Stimulated activated CD4-positive, alpha-beta T cell treated with anti-CD3 and anti-CD28 coated beads, Interleukin-4, amount 100 ng/mL, for 24 hours (primary cell): ENCODE measurements at places on chromosomes 2 and 18.

DNA sequence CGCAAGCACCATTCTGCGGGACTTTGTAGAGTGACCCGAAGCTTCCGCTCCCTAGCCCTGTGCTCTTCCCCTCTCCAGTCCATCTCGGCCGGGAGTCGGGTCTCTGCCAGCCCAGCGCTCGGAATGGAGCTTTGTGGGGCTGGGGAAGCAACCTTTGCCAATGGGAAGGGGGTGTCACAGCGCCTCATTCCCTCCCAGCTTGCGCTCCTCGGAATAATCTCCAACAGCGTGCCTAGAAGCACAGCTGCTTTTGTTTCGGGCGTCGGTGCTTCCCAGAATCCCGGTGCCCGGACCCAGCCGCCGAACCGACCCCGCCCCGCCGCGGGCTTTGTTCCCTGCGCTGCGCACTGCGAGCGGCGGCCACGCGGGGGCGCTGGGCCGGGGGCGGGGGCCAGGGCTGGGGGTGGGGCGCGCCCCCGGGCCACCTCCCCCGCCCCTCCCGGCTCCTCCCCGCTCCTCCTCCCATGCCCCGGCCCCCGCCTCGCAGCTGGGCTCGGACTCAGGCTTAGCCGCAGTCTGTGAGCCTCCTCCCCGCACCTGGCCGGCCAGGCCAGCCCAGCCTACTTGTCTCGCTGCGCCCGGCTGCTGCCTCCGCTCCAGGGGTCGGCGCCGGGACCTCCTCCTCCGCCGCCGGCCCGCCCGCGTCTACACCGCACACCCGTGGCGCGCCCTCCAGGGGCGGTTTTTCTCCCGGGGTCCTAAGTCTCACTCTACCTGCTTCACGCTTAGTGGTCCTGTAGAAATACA lies 77.7 kb upstream of the SMAD2 start:
- DNase-seq = peak; percentile 18

- DNase-seq = no peak
Measured at GRCh38 chr2:74047152-74047551, 62.4 kb downstream of the TET3 start.

- no peak for DNase-seq
Measured at GRCh38 chr2:22020091-22020742, 896.4 kb downstream of the TDRD15 start.

GRCh38 chr18:36309436-36310391 lies 12.2 kb downstream of the FHOD3 start:
- no peak for DNase-seq

GRCh38 chr18:63284827-63285733 lies 34.5 kb downstream of the BCL2 start:
- DNase-seq = no peak

DNA sequence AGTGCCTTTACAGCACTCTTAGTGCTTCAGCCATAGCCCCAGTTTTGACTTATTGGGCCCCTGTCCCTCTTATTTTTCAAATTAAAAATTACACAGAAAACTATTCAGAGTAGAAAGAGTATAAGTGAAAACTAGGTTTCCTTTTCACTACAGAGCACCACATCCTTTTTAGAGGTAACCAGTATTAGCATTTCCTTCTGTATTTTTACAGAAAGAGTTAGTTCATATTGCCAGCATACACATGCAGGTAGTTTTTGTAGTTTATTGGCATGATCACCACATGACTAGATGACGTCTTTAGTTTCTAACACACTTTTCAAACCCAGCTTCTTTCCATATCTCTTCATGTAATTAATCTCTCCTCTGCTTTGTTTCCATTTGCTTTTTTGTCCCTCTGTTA lies 66.4 kb downstream of the UBE2E3 start:
- DNase-seq = no peak

GRCh38 chr18:7021994-7022840 lies 95.4 kb downstream of the LAMA1 start:
- DNase-seq = no peak

GRCh38 chr2:23591111-23591510 lies 206.1 kb downstream of the KLHL29 start:
- no peak for DNase-seq

GRCh38 chr2:148887350-148888002 lies 12.4 kb downstream of the KIF5C start:
- no peak for DNase-seq

- no peak for DNase-seq
Measured at GRCh38 chr2:55338268-55338667, 69.2 kb upstream of the MTIF2 start.

GRCh38 chr18:28766027-28766426 lies 589.1 kb upstream of the CDH2 start:
- no peak for DNase-seq

DNA sequence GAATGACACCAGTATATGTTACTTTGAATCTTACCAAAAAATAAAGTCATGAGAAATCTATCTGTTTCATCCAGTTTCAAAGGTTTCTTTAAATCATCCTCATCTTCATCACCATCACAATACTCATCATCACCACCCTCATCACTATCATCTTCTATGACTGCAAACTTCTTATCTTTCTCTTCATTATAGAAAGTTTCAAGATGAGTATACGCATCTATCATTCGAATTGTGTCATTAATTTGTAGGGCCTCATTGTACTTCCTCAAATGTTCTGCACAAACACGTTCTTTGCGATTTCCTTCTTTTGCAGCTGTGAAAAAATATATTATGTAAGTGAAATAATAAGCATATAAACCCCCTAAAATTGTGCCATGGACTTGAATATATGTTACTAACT lies 34.1 kb upstream of the FAP start:
- no peak for DNase-seq

- DNase-seq = no peak
Measured at GRCh38 chr2:150472511-150472899, 15.0 kb downstream of the RND3 start.

DNA sequence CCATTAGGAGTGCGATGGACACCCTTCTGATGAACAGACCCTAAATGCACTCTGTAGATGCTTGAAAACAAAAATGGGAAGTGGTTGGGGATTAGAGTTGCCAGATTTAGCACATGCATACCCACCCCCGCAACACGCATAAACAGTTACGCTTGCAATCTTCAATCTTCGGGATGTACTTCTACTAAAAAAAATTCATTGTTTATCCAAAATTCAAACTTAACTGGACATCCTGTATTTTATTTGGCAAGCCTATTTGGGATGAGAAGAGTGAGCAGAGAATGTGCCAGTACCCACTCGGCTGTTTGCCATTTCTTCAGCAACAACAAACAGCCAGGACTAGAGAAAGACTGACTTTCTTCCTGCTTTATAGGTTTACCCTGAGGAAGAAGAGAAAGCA lies 18.4 kb downstream of the KIAA2012 start:
- no peak for DNase-seq

GRCh38 chr2:12232876-12233275 lies 483.9 kb upstream of the TRIB2 start:
- DNase-seq = no peak

- DNase-seq = no peak
Measured at GRCh38 chr2:74500578-74500946, 1.2 kb upstream of the LBX2 start.

GRCh38 chr2:218618102-218618860 lies 10.6 kb downstream of the PLCD4 start:
- DNase-seq = no peak

DNA sequence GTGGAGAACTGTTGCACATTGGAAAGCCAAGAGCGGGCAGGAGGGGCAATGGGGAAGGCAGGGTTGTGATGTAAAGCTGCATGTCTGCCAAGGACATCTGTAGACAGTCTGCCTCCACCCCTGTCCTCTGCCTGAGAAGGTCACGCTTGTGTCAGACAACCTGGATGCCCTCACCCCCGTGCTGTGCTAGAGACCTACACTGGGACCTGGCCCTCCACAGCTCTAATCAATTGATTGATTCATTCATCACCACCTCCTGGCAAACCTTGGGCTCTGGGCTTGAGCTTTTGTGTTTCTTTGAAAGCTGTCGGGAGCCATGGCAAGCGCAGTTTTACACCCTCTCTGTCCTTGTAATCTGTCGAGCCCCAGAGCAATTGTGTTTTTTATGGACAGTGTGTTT lies 41.1 kb downstream of the MARCO start:
- no peak for DNase-seq

DNA sequence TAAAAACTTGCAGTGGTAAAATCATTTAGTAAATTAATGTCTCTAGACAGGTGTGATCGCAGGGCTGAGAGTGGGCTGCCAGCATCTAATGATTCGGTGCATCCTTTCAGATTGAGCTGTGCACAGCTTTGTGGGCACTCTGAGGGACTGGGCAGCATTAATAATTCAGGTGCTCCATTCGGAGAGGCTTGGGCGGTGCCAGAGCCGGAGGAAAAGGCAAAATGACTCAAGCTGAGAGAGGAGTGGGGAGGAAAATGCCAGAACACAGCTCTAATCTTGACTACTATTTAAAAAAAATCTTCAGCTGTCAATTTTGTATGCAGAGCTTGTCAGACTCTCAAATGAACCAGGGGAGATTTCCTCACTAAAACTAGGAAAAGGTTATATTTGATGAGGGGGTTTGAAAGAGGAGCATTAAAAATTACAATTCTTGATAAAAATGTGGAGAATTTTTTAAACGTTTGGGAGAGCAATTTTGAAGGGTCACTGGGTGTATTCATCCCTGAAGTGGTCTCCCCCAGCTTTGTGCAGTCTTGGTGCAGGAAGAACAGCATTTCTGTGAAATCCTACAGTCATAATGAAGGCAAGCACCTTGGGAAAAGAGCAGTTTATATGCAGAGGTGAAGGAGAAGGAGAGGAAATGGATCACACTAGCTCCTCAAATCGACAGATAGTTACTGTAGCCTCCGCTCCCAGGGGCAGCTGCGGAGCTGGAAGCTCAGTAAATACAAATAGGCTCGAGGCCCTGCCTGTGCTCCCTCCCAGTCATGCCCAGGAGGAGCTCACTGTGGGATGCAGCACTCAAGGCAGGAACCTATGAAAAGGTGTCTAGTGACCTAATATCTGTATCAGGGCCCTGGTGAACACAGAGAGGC lies 535.4 kb upstream of the RAB6C start:
- DNase-seq = no peak

DNA sequence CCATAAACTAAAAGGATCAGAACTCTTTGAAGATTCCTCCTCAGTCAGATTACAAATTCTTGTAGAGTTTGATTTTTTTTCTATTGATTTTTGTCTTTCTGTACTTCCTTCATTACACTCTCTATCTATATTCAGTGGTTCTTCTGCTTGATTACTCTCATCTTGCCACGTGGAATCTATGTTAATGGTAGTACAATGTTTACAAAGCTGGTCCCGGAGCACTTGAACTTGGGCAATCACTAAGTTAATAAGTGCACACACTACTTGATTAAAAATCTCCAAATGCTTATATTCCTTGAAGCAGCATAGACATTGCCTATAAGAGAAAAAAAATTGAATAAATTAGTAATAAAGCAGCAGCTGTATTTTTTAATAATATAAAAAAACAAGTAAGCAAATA lies 65.1 kb downstream of the USP34 start:
- DNase-seq = no peak

- DNase-seq = no peak
Measured at GRCh38 chr2:121598087-121598486, 51.2 kb downstream of the CLASP1 start.

DNA sequence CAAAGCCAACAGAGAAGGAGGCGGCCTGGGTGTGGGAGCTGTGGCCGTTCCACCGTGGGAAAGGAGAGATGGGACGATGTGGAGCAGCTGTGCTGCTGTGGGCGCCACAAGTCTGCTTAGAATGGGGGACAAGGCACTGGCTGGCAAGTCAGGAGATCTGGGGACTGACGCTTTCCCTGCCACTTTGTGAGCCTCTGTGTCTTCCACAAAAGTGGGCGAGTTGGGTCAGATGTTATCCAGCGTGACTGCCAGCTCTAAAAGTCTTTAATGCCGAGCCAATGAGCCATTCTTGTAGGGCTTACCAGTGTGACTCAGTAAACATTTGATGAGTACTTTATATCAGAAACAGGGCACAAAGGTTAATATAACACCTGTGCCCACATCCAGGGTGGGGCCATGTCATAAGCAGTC lies 113.6 kb upstream of the MGAT5 start:
- DNase-seq = no peak

GRCh38 chr18:61710082-61710620 lies 182.7 kb downstream of the RNF152 start:
- DNase-seq = no peak

- no peak for DNase-seq
Measured at GRCh38 chr2:127646487-127647241, 711 bp downstream of the GPR17 start.

DNA sequence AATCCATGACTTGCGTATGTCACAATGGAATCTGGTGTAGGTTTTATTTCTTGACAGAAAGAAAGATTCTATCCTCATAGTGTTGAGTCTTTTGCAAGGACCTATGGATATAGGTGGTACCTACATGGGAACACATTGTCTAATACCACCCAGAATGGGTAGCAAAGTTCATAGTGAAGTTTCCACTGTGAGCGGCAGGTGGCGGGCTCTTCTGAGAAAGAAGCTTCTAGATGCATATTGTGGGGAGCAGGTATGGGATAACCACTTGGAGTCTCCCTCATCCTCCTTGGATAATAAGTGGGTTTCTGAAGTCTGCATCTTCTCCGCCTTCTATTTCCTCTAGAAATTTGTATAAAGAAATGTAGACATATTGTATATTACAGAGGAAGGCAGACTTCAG lies 44.9 kb downstream of the LINC00305 start:
- no peak for DNase-seq

- DNase-seq = no peak
Measured at GRCh38 chr2:191366199-191366598, 121.0 kb downstream of the MYO1B start.

- no peak for DNase-seq
Measured at GRCh38 chr2:15842758-15843666, 97.3 kb upstream of the MYCN start.

DNA sequence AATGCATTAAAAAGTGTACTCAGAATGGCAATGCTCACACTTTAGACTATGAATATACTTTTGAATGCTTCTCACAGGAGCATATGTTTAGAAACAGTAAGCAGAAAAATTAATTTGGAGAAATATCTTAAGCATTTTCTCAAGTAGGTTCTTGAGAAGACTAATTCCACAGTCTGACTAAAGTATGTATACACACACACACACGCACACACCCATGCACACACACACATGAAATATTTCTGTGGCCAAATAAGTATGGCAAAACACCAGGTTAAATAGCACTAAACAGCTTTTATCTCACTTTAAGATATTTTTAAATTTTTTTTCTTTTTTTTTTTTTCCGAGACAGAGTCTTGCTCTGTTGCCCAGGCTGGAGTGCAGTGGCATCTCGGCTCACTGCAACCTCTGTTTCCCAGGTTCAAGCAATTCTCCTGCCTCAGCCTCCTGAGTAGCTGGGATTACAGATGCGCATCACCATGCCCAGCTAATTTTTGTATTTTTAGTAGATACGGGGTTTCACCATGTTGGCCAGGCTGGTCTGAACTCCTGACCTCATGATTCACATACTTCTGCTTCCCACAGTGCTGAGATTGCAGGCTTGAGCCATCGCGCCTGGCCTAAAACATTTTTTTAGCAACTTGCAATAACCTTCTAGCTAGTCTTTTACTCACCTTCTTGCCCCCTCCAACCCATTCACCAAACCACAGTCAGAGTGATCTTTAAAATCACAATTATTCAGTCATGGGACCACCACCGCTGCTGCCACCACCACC lies 67.5 kb upstream of the SCG2 start:
- no peak for DNase-seq
